Non-pigmented ciliary epithelial cell (primary cell): ENCODE measurements at places on chromosomes 3 and 15.

GRCh38 chr15:57403017-57403416 lies 26.7 kb downstream of the CGNL1 start:
- no peak for DNase-seq

- no peak for DNase-seq
Measured at GRCh38 chr15:39376371-39376909, 204.4 kb upstream of the THBS1 start.

GRCh38 chr3:62659660-62660059 lies 215.6 kb downstream of the CADPS start:
- DNase-seq = no peak

GRCh38 chr3:58190291-58190690 lies 20.5 kb downstream of the DNASE1L3 start:
- DNase-seq = no peak

- DNase-seq = no peak
Measured at GRCh38 chr15:64560998-64561397, 100.6 kb downstream of the ZNF609 start.

- no peak for DNase-seq
Measured at GRCh38 chr3:121274411-121274810, 271.4 kb downstream of the POLQ start.

DNA sequence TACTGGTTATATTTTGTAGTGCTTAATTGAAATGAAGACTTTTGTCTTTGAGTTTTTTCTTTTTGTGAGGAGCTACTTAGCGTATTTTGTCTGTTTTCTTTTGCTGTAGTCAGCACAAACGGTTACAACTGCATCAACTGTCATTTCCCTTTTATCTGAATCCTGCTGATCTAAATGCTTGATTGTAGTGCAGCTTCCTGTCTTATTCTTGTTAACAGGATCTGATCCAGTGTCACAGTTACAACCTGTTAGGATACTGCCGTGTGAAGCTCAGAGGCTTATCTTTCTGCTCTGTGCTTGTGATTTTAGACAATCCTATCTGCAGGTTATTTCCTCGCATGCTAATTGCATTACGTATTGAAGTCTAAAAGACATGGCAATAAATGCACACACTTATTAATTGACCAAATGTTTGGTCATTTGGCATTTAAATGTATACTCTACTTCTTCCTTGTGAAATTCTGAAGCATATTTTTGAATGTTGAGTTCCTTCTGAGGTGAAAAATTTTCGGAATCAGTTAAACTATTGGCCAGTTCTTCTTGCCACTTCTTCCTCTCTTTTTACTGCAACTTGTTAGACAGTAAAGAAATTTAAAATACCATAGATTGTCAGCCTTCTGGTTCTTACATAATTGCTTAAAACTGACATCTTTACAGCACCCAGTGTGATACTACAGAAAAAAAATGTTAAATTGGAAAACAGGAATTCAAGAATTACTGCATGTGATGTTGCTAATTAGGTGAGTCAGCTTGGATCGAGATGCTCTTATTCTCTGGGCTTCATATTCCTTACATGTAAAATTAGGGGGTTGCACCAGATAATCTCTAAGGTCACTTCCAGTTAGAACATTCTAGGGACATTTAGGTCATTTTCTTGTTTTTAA lies 168.2 kb downstream of the MBNL1 start:
- no peak for DNase-seq

GRCh38 chr3:20154928-20155327 lies 31.1 kb downstream of the SGO1 start:
- no peak for DNase-seq

GRCh38 chr15:31320022-31320421 lies 6.6 kb upstream of the KLF13 start:
- DNase-seq = no peak

GRCh38 chr3:42229942-42230688 lies 35.9 kb downstream of the CCK start:
- no peak for DNase-seq

DNA sequence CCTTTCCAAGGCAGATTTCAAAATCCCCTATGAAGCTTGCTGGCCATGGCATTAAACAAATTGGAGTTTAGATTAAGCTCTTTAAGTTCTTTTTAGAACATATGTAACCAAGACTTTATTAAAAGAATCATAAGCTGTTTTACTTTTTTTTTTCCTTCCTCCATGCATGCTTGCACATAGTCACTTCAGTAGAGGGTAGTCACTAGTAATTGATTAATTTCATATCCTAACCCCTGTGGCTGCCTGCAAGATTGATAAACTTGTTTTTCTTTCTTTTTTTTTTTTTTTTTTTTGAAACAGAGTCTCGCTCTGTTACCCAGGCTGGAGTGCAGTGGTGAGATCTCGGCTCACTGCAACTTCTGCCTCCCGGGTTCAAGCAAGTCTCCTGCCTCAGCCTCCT lies 33.3 kb upstream of the ZKSCAN7 start:
- DNase-seq = no peak

GRCh38 chr15:60850903-60851302 lies 372.0 kb upstream of the ICE2 start:
- DNase-seq = no peak

- no peak for DNase-seq
Measured at GRCh38 chr3:41320953-41321641, 121.8 kb downstream of the CTNNB1 start.

DNA sequence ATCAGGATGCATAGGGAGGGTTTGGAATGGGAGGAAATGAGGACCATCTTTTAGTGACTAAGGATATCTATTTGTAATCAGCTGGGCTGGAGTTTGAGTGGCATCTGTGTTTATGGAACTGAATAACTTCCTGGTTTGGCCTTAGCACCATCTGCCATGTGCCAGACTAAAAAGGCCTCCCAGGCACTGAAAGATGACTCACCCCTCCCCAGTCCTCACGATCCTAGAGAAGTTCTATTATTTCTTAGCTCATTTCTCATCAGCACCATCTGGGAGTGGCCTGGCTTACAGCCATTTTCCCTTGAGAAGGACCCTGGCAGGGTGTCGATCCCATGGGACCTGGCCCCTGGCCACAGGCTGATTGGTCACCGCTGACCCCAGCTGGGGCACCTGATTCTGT lies 23.9 kb upstream of the CTXND1 start:
- DNase-seq = no peak

GRCh38 chr3:151085227-151085888 lies at the start of gene MED12L:
TSS of gene MED12L (plus strand) at chr3:151085664. CDS start at chr3:151086927, 1,263 bp downstream.
- peak; percentile 10 for DNase-seq

- no peak for DNase-seq
Measured at GRCh38 chr15:46366360-46367007, 731.7 kb downstream of the SQOR start.

- DNase-seq = no peak
Measured at GRCh38 chr3:150521463-150521862, 24.8 kb downstream of the SERP1 start.

- DNase-seq = no peak
Measured at GRCh38 chr3:13011573-13012220, 61.5 kb downstream of the IQSEC1 start.

GRCh38 chr15:57932348-57932747 lies 133.2 kb downstream of the ALDH1A2 start:
- no peak for DNase-seq

GRCh38 chr3:114582929-114583328 lies 289.1 kb downstream of the TIGIT start:
- DNase-seq = no peak

GRCh38 chr3:193040836-193041672 lies 123.4 kb upstream of the MB21D2 start:
- DNase-seq = no peak

DNA sequence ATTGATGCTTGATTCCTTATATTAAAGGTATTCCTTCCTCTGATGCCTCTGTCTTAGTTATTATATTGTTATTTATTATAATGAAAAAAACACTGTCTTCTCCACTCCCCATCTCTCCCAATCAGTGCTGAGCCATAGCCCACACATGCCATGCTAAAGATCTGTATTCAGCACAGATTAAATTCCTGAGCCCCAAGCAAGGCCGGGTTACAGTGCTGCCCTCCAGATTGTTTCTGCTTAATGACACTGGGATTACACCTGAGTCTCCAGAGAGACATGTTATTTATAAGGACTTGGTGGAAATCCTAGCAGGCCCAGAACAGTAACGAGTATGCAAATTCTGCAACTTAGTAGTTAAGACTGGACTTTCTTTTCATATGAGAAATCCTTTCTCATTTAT lies 305.9 kb upstream of the UMPS start:
- no peak for DNase-seq

DNA sequence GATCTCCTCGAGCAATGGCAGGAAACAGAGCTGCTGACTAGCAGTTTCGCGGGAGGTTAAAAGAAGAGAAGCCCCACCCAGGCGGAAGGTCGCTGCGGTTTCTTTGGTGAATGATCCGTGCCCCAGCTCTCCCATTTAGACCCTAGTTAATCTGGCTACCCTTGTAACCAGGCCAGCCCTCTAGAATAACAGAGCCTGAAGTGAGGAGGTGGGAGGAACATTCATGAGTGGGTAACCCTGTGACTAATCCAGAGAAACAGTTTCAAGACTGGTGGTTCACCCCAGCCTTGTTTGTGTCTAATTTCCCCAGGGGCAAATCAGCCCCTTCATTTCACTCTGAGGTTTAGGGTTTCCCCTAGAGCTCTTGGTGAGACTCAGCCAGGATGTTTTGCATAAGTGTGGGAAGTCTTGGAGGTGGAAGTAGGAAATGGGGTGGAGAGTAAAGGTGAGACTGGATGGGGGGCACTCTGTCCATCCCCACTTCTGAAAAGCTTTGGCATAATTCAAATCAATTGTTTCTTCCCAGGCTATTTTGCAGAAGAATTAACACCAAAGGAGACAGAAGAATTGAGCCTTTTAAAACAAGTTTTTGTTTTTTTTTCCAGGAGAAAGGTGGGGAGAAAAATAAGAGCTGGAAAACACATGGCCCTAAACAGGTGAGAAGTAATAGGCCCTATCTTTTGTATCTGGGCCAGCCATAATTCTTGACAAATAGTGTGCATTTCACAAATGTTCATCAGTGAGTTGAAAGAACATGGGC lies 303.1 kb downstream of the RPLP1 start:
- DNase-seq = no peak

DNA sequence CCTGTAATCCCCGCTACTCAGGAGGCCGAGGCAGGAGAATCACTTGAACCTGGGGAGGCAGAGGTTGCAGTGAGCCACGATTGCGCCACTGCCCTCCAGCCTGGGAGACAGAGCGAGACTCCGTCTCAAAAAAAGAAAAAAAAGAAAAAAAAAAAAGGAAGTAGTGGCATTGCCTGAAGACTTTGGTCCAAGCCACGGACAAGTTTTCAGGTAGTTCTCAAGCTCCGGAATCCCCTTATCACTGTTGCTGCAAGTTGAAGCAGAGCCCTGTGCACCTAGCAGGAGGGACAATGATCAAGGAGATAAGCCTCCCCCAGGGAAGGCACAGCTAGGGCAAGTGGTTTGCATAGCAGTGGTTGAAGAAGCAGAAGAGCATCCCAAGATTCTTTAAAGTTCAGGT lies 97.6 kb downstream of the MEX3B start:
- no peak for DNase-seq

DNA sequence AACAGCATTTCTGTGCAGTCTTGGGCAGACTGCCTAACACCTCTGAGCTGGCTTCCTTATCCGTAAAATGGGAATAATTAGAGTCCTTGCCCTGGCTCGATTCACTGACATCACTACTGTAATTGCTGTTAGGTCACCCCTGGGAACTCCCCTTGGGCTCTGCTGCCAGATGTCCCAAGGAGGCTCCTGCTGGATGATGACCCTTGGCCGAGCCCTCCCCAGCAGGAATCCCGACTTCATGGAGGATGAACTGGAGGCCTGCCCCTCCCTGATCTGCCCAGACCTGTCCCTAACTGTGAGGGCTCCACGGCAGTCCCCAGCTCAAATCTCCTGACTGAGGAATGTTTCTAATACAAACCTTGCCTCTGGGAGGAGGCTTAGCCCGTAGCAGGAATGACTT lies 18.0 kb downstream of the ESYT3 start:
- no peak for DNase-seq

- DNase-seq = no peak
Measured at GRCh38 chr3:148727231-148727630, 29.5 kb downstream of the AGTR1 start.

GRCh38 chr15:48703544-48703943 lies 58.0 kb upstream of the FBN1 start:
- no peak for DNase-seq

DNA sequence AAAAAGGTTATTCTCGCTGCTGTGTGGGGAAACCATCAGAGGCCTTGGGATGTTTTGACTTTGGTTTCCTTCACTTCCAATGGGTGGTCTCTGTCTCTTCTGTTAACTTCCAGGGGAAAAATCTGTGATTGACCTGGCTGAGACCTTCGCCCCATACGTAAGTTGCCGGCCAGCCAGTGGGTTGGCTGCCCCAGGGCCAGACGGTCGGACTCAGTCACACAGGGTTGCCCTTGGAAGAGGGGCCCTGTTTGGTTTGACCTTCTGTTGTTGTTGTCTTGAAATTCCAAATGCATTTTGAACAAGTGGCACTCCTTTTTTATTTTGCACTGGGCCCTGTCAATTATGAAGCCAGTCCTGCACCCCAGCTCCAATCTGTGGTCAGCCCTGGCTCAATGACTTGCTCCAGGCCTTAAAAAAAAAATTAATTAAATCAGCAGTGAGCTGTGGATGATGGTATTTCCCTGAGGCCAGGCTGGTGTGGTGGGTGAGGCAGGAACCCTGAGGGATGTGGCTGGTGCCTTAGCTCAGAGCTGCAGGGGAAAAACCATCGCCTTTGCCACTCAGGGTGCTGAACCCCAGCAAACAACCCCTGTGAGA lies 4.5 kb downstream of the FAM107A start:
- DNase-seq = no peak
